AG10803 (cell line): ENCODE measurements at places on chromosomes 13 and 19.

DNA sequence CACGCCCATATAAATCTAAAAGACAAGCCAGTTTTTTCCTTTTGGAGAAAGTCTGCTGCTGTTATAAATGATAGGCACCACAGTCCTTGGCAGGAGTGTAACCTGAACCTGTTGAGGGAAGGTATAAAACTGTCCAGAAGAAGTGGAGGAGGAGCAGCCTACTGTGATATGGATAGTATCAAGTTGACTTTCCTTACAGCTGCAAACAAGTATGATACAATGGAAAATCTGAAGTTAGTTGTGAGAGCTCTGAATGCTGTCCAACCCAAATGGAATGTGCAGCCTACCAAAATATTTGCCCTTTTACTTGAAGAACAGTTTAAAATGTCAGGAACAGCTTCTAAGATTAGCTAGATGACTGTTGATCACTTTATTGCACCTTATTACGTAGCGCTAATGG is 399.6 kb downstream of the FGF14 start:
- DNase-seq, result no peak

DNA sequence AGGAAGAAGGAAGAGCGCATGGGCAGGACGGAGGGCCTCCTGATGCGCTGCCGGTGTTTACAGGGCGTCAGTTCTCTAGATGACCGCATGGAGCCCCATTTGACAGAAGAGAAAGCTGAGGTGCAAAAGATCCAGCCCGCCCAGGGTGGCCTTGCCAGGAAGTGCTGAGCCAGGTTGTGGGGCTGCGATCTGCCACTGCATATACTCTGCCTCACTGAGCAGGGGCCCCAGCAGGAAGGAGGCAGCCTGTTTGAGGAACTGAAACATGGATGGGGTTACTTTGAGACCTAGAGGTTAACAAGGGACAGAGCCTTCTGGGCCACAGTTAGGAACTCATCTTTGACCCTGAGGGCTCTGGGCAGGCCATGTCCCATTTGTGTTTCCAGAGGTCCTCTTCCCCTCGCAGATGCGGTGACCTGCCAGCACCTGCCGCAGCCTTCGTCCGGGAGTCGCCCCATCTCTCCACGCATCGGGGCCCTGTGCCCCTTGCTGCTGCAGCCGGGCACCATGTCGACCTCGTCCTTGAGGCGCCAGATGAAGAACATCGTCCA is 3.2 kb downstream of the EPN1 start:
- no peak for DNase-seq

GRCh38 chr13:39875111-39875987 is 219.9 kb downstream of the COG6 start:
- peak; percentile 66 for DNase-seq

GRCh38 chr19:43595605-43595998 is 332 bp downstream of the IRGQ start:
- no peak for DNase-seq

- no peak for DNase-seq
Measured at GRCh38 chr19:5127717-5128116, 158.8 kb downstream of the KDM4B start.

DNA sequence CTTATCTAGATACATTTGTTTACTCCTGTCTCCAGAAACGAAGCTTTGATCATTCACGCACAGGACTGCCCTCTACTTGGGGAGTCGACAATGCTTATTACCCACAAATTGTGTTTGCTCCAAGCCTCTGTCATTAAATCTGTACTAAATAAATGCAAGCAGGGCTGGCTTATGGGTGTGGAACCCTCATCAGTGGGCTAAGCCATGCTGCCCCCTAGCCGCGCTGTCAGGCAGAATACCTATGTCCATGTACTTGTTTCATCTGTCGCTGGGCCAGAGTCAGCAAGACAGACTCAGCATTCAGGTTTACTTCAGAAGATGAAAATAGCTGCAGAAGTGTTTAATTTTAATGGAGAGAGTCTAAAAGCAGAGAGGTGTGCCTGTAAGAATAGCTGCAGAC is 110.0 kb upstream of the PRR20A start:
- DNase-seq, result no peak

GRCh38 chr19:46614114-46614722 is 10.7 kb downstream of the PTGIR start:
- peak; percentile 77 for DNase-seq
